ENCODE measurements at places on chromosomes 3 and 15.

- DNase-seq: no peak
These were observed 635 bp downstream of the CD276 start for GRCh38 chr15:73684581-73685455.

- no peak for DNase-seq
These were observed 12.5 kb downstream of the GASK1A start for GRCh38 chr3:42991341-42992315.

GRCh38 chr15:88744548-88745020, 58.7 kb upstream of the ACAN start:
- DNase-seq: no peak

DNA sequence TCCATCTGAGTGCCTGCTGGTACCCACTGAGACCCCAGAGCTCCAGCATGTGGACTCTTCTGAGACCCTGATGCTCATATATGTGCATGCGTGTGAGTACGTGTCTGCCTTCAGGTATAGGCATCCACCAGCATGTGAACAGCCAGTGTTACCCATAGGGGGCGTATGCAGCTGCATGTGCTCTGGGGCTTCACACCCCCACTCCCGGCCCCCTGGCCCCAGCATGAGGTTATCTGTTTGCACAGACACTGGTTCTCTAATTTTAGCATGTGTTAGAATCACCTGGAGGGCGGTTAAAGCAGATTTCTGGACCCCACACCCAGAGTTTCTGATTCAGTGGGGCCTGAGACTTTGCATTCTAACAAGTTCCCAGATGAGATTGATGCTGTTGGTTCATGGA, 824 bp upstream of the CILP start:
- DNase-seq: no peak

DNA sequence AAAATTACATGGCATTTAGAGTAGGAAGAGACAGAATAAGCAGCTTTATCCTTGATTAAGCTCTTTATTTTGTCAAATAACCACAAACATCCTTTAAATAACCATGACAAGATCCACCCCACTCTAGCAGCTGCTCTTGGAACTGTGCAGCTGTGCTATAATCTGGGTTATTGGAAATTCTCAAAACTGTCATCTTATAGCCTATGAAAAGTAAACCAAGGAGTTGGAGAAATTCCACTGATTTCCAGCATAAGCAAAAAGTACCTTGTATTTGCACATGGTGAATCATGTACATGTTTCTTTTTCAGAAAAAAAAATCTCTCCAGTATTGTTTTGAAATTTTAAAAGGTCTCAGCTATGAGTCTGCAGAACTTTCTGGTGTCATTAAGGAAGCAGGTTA, 88.8 kb upstream of the ABI3BP start:
- DNase-seq: no peak

DNA sequence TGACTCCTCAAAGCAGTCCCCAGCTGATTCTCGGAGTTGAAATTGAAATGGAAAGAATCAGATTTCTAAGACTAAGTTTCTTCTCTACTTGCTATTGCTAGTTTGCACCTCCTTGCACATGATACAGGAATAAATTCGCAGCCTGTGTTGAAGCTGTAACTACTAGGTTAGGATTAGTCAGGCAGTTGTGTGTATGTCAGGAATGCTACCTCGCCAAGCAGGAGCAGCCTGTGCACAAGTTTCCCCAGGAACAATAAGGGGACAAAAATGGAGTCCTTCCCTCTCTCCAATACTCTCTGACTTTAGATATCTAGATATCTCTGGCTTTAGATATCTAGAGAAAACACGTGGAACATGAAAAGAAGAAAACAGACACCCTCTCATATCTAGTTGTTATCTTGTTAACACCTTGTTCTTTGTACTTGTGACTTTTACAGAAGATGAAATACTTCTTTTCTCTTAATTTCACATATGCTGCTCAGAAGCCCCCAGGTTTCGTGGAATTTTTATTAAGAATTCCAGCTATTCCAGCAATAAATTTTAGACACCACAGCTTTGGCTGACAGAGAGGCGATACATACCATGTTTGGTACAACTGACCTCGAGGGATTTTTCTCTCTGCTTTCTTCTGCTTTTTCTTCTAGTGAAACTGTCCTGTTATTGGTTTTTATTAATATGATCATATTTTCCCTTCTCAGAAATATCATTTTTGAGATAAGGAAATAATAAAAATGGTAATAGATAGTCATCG, 56.1 kb upstream of the CMSS1 start:
- no peak for DNase-seq

DNA sequence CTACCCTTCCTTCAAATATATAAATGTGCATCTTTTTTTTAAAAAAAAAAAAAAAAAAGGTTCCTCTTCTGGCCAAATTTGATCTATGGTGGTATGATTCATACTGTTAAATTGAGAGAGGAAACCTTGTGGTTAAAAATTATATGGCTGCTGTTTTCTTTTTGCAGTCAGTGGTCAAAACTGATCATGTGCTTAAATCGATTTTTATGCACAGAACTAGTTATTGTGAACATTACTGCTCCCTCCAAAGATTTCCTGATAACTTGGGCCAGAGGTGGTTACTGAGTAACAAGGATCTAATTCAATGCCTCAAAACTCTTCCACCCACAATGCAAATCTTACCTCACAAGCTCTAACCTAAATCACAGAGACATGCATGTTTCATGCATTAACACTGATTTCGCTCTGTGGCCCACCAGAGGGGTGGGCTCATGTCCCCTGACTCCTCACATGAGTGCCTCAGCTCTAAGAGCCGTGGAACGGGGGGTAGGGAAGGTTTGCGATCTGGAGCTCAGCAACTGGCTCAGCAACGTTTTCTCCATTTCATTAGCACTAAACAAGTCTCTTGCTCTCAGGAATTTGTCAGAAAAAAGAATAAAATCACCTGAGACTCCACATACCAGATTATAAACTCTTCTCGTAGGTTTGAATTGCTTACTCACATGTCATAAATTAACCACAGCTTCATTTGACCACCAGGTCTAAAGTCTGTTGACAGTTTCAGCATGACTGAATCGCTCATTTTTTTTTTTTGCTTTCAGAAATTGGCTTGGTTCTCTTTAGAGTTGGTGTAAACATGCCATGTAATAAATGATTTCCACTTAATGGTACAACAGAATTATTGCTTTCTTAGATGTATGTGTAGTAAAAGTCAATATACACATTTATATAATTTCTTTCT, 280.4 kb downstream of the CD47 start:
- DNase-seq: no peak

- no peak for DNase-seq
These were observed 20.2 kb downstream of the TGFBR2 start for GRCh38 chr3:30626443-30627180.

DNA sequence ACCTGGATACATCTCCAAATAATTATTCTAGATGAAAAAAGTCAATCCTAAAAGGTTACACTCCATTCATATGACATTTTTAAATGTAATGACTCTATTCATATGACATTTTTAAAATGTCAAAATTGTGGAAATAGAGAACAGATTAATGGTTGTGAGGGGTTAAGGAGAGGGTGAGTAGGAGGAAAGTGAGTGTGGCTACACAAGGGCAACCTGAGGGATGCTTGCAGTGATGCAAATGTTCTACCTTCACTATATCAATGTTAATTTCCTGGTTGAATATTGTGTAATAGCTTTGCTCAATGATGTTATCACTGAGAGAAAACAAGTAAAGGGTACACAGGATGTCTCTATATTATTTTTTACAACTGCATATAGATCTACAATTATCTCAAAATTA, 54.9 kb upstream of the PXYLP1 start:
- no peak for DNase-seq

GRCh38 chr3:128736601-128737000, 10.6 kb downstream of the RAB7A start:
- DNase-seq: no peak

DNA sequence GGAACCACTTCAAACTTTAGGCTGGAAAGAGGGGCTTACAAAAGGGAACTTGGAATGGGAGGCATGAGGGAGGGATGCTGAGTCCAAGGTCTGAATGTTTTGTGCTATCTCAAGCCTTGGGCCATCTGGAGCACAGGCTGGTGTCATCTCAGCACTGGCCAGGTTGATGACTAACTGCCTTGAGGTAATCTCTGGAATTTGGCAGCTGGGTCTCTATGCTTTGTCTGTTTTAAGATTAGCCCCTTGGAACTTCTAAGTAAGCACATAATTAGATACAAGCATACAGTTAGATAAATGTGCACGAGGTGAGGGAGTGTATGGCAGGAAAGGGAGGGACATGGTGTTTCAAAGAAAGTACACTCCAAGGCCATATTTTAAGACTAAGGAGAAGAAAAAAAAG, 252.4 kb upstream of the CCDC54 start:
- no peak for DNase-seq

DNA sequence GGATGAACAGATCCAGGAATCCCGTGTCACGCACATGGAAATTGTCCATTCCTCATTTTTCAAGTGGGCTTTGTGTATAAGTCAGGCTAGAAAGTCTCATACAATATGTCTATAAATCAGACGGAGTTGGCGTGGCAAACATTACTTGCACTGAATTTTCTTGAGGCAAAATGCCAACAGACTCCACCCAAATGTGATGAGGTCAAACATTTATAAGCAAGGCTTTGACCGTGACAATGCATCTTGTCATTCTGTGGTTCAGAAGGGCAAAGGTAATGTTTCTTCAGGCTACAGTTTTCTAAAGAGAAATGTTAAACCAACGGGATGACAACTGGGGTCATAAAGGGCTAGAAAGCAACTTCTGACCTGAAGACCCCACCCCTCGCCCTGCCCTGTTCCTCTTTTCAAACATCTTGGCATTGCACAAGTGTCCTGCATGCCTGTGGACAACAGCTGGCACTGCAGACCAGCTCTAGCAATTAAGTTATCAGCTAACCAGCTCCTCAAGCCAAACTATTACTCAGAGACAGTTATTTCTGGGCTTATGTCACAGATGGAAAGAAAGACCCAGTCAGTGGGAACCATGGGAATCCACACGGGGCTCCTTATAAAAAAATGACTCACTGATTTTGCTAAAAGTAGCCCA, 36.5 kb upstream of the SPTBN5 start:
- DNase-seq: no peak

DNA sequence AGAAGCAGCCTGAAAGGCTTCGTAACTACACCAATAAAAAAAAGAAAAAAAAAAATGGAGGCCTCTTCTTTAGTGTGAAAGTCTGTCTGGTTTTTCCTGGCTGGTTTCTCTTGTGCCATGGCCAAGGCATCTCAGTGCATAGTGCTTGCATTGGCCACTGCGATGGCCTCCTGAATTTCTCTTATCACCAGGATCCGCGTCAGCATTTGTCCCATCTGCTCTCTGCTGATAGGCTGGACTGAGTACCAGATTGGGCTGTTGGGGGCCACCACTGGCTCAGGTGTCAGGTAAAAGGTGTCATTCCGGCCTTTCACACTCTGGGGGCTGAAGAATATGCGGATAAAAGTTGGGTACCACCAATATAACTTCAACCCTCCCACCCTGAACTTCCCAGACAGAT, 1.1 kb upstream of the IMPDH2 start:
- no peak for DNase-seq

DNA sequence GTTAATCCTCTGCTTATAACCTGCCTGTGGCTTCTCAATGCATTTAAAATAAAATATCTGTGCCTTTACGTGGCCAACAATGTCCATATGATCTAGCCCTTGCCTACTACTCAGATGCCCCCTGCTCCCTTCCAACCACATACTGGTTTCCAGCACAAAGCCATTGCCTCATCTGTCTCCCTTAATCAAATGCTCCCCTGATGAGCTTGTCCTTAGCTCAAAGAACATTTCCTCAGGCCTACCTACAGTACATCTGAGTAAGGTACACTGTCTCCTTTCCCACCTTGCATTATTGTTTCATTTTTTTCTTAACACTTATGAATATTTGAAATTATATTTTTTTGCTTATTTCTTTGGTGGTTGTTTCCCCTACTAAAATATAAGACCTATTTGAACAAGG, 5.9 kb upstream of the TSC22D2 start:
- no peak for DNase-seq

- DNase-seq: no peak
These were observed 272.3 kb downstream of the IL5RA start for GRCh38 chr3:2837910-2838309.

- no peak for DNase-seq
These were observed 136.7 kb downstream of the CCNL1 start for GRCh38 chr3:157023226-157023625.

- no peak for DNase-seq
These were observed 507 bp upstream of the GOLIM4 start for GRCh38 chr3:168096210-168096652.

DNA sequence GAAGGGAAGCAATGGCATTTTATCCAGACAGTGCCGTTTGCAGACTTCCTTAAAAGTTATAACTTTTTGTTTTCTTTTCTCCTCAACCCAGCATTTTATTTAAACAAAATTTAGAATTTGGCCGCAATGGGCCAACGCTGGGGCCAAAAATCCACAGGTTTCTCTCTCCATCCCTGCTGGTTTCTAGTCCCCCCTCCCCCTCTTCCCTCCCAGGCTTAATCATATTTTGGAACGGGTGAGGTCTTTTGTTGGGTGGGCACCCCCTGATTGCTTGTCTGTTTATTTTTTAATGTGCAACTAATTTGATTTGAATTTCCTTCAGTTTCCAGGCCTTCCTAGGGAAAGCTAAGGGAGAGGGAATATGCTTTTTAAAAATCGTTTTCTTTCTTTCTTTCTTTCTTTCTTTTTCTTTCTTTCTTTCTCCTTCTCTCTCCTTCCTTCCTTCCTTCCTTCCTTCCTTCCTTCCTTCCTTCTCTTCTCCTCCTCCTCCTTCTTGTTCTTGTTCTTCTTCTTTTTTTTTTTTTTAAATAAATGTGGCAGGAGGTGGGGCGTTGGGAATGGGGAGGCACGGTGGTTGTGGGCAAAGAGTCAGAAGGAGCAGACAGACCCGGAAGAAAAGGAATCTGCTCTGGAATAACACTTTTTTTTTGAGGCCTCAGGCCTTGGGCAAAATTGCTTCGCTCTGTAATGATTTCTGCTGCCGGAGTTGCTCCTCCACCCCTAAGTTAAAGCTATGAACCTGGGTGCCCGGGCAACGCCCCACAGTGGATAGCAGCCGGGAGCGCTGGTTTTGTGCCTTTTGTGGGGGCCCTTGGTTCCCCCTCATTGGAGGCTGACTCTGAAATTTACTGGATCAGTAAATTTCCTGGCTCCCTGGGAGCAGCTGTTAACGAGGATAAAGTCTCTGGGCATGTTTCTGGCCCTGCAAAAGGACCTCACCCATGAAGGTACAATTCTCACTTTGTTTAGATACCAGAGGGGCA, 1.9 kb downstream of the FNDC3B start:
- DNase-seq: no peak

DNA sequence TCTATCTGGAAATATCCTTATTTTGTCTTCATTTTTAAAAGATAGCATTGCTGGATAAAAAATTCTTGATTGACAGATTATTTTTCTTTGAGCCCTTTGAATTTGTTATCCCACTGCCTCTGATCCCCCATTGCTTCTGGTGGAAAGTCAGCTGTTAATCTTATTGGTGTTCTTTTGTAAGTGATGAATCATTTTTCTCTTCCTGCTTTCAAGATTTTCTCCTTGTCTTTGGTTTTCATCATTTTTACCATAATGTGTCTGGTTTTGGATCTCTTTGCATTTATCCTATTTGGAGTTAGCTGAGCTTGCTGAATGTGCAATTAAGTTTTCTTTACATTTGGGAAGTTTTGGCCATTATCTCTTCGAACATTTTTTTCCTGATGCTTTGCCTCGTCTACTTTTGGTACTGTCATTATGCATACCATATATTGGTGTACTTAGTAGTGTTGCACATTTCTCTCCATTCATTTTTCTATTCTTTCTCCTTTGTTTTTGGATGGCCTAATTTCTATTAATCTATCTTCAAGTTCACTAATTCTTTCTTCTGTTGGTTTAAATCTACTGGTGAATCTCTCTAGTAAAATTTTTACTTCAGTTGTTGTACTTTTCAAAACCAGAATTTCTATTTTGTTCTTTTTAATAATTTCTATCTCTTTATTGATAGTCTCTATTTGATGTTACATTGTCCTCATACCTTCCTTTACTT, 440.0 kb upstream of the PROK2 start:
- no peak for DNase-seq

Data from stimulated activated CD8-positive, alpha-beta memory T cell treated with anti-CD3 and anti-CD28 coated beads, Interleukin-2, amount 100 ng/mL, for 1 hour (primary cell).